Endothelial cell (in vitro differentiated cells): ENCODE measurements at places on chromosomes 6 and 20.
A peak's percentile ranks its signal among the peaks of the same experiment; 100 is the strongest.

- DNase-seq: no peak
These were observed 69.1 kb downstream of the ELOVL4 start for GRCh38 chr6:79878142-79878748.

DNA sequence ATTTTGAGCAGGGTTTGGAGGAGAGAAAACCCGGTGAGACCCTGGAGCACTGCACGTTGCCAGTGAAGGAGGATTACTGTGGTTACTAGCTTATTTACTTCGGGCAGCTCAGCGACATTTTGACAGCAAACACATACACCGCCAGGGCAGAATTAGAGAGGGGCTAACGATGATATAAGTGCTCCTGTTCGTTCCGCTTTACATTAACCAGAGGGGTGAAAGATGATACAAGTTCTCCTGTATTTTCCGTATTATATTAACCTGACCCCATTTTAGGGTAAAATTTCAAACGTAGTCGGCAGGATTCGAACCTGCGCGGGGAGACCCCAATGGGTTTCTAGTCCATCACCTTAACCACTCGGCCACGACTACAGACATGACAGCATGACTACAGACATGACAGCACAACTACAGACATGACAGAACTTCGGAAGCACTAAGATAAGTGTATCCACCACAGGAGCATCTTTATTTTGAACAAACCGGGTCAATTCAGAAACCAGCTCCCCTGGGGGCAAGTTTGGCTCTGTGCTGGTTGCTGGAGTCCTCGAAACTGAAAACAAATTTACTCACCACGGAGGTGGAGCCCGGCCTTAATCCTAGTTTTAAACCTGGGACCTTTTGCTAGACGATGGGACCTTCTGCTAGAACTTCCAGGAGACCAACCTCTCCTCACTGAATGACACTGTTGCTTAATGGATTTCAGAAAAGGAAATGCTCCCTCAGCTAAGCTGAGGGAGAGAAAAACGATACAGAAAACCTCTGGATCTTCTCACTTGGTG, 80.4 kb upstream of the ZNF184 start:
- DNase-seq: peak; percentile 48

DNA sequence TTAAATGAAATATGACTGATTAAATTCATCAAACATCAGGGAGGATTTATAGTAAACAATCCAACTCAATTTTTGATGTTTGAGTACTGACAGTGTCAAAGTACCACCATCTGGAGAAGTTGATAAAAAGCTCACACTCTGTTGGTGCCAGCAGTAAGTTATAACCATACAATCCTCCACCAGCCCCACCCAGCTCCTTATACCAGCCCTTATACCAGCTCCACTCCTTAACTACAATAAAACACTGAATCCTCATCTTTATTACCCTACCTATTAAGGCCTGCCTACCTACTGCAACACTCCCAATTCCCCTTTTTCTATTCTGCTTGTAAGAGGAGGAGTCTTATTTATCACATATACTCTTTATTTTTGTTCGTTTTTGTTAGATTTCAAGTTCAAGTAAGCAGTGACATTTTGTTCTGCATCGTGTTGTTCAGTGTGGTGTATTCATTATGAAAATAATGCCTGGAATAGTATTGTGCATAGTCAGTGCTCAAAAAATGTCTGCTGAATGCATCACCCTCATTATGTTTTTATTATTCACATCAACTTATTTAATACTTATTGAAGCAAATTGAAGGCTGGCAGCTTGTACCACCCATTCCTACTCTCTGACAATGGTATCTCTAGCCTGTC, 954.7 kb upstream of the ADGRB3 start:
- DNase-seq: no peak

GRCh38 chr6:33344701-33345697, 27.5 kb upstream of the ZBTB22 start:
- peak; percentile 41 for DNase-seq

DNA sequence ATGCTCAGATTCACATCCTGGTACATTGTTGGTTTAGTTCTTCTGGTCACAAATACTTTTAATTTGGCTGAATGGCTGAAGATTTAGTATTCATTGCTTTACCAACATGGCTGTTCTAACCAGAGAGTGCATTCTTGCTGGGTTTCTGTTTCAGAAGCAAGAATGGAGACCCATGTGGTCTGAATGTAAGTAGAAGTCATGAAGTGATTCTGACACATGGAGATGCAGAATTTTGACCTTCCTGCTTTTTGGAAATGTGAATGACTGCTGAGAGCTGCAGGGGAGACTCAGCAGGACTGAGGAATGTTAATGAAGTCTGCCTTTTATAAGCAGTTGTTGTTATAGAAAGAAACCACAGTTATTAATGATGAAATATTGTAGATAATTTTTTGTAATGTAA, 576.1 kb upstream of the MARCKS start:
- DNase-seq: no peak

DNA sequence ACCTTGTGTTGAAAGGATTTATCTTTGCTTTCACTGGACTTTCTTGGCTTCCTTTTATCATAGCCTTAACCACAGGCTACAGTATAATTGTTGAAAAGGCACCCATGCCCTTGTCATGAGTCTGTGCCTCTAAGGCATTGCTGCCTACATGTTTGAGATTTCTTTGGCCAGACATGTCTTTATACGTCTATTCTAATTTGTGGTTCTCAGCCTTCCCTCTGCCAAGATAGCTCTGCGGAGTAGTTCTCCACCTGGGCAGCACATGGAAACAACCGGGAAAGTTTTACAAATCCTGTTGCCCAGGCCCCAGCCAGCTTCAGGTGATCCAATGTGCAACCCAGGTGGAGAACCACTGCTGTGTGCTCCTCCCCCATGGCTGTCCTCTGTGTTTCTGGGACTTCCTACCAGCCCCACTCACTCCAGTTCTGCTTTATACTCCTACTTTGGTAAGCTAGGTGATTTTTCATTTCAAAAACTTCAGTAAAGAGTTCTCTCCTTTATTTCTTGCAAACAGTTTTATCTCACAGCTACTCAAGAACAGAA, 159.6 kb upstream of the MYLIP start:
- no peak for DNase-seq

- DNase-seq: no peak
These were observed 8.5 kb downstream of the ETV7 start for GRCh38 chr6:36378936-36379335.

- no peak for DNase-seq
These were observed 80.5 kb downstream of the SMLR1 start for GRCh38 chr6:130907687-130908086.

DNA sequence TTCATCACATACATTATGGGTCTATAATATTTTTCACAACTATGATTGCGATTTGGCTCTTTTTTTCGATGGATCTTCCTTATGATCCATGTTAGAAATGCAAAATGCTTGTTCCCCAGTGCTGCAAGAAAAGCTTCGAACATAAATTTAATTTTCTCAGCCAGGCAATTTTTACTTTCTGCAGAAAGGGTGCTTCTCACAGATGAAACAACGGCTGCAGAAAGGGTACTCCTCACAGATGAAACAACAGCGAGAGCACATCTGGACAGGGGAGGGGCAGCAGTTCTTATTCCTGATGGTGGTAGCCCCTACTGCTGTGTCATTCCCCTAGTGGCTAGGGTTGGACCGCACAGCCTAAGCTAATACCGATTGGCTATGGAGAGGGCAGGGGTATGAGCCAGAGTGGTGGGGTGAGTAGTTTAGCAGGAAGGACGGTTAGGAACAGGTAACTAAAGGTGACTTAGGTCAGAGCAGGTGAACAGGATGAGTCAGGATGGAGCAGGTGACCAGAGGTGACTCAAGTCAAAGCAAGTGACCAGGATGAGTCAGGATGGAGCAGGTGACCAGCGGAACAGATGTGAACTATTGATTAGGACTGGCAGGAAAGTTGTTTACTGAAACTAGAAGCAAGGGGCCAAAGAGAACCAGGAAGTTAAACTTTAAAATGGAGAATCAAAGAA, 13.4 kb upstream of the TREML4 start:
- DNase-seq: no peak
